Substantia nigra (tissue), 51 donors: ENCODE measurements at places on chromosomes 12 and 14.

GRCh38 chr12:3148366-3149000 lies 71.3 kb downstream of the TSPAN9 start:
- DNase-seq: no peak

- DNase-seq: no peak
Measured at GRCh38 chr14:57707219-57707618, 158.7 kb downstream of the SLC35F4 start.

GRCh38 chr12:120941846-120942405 lies 36.4 kb upstream of the HNF1A start:
- DNase-seq: no peak

- DNase-seq: no peak
Measured at GRCh38 chr12:106369624-106370346, 12.2 kb downstream of the POLR3B start.

DNA sequence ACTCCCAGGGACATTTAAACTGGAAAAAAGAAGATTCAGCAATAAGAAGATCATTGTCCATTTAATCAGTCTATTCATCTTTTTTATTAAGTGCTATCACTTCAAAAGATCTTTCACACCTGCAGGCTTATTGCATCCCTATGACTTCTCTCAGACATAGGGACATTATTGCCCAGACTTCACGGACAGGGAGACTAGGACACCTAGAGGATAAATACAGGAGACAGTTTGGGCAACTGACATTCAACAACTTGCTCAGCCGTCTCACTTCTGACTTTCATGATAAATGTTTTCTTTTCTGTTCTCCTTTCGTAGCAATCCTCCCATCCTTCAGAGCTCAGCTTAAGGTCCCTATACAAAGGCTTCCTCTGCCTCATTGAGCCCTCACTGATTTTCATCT lies 84.3 kb downstream of the TMEM30B start:
- DNase-seq: no peak

DNA sequence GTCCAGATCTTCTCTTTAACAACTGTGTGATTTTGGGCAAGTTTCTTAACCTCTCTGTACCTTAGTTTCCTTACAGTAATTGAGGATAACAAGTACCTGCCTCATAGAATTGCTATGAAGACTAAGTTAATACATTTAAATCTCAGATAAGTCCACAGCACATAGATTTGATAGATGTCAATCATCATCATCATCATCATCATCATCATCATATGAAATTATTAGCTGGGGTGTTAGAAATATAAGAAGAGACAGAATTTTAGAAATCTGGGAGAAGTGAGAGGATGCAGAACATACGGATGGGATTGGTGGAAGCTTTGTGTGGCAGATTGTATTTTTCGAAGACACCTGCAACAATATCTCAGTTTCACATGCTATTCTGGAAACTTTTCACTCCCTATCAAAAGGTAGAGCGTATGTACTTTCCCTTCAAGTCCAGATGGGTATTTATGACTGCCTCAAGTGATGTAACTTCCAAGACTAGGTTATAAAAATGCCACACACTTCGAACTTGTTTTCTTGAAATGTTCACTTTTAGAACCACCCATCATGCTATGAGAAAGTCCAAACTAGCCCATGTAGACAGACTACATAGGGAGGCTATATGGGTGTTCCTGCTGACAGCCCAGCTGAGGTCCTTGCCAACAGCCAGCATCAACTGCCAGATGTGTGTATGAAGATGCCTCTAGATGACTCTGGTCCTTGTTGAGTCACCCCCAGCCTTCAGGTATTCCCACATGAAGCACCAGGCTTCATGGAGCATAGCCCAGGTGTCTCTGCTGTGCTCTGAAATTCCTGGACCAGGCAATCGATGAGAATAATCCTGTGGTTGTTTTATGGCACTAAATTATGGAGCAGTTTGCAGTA lies 20.7 kb upstream of the SDR39U1 start:
- no peak for DNase-seq
